ENCODE measurements at places on chromosomes 16 and 17. TPM values are rescaled to one million over a fixed set of nuclear protein-coding genes. Genes with fewer than 3 reads are reported as not detected.

AOC3 gene
- 2.8 TPM for total RNA-seq

TNFRSF17 gene
- not detected for total RNA-seq

PDILT gene
- total RNA-seq: not detected

GRCh38 chr17:77899498-77899897 is 59.0 kb upstream of the TNRC6C start:
- H3K36me3 ChIP-seq: no peaks in the 10 kb centered on the region
- H3K27me3 ChIP-seq: peaks cover 72% of the 10 kb centered on the region
- no peaks in the 10 kb centered on the region for H3K4me1 ChIP-seq

GRCh38 chr16:51898872-51899271 is 648.1 kb downstream of the TOX3 start:
- no peaks in the 10 kb centered on the region for H3K27me3 ChIP-seq
- no peaks in the 10 kb centered on the region for H3K4me1 ChIP-seq
- no peak overlapping the region for H3K27ac ChIP-seq
- DNase-seq: no peak

DNA sequence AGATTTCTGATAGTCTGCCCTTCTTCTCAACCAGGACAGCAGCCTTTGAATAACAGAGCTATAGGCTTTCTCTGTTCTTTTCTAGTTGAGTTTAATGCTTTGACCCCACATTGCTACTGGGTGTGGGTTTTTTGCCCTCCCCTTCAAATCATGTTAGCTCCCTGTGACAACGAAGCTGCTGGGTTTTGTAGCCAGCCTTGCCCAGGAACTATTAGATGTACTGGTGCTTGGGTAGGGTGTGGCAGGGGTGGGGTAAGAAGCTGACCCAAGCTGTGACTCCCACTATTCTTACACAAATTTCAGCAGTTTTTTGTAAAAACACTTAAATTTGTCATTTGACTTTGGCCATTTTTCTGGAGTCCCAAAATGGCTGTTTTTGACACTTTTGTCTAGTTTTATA is 69.7 kb downstream of the NLK start:
- no peaks in the 10 kb centered on the region for H3K27me3 ChIP-seq
- no peaks in the 10 kb centered on the region for H3K4me1 ChIP-seq
- H3K4me3 ChIP-seq: no peak overlapping the region
- no peak for DNase-seq

Measured in PC-9 (cell line).